Mesenchymal stem cell (in vitro differentiated cells and primary cell): ENCODE measurements at places on chromosomes 3 and 15.

DNA sequence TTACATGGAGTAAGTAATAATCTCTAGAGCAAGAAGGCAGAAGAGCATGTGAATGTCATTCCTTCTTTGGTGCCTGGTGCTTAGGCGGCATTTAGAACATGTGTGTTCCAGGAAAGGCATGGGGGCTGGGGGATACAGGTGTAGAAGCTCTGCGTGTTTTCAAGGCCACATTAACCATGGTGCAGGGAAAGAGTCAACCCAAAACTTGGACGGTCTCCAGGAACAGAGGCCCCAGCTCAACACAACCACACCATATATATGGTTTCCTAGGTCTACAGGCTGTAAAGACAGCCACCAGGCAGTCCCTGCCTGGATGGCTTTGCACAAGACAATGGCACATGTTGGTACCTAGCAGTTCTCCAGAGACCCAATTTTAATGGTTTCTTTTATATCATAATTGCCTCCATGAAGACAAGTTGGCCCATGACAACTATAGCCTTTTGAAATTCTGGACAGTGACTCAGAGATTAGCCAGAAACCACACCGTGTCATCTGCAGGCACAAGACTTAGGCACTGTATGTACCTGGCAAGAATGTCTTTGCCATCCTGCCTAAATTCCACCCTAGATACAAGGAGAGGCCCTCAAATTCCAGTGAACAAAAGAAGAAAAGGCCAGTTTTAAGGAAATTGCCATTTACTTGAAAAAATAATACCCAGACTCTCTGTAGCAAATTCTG, 25.0 kb upstream of the DGKG start:
- H3K27ac ChIP-seq: no peak overlapping the region
- H3K36me3 ChIP-seq: no peaks in the 10 kb centered on the region
- no peak for DNase-seq
- no peaks in the 10 kb centered on the region for H3K4me1 ChIP-seq
- H3K4me3 ChIP-seq: no peak overlapping the region

- H3K27me3 ChIP-seq: no peaks in the 10 kb centered on the region
- no peaks in the 10 kb centered on the region for H3K4me1 ChIP-seq
- H3K36me3 ChIP-seq: no peaks in the 10 kb centered on the region
- DNase-seq: no peak
These were observed 213.8 kb downstream of the IL5RA start for GRCh38 chr3:2896308-2896939.

DNA sequence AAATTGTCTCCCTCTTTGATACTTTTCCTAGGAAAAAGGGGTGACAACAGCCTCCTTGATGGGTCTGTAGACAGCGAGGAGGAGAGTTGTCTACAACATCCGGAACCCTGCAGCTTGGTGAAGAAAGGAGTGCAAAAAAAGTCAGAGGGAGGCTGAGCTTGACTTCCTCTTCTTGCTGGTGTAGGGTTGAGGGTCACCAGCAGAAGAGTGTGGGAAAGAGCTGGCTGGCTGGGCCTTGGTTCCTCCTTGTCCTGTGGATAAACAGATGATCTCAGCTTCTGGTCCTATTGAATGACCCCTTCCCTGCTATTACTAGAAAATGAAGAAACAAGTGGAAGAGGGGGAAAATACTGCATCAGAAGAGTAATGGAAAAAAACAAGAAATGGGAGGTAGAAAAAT, 20.4 kb downstream of the SLC7A14 start:
- no peaks in the 10 kb centered on the region for H3K27me3 ChIP-seq
- no peak overlapping the region for H3K27ac ChIP-seq
- no peak overlapping the region for H3K4me3 ChIP-seq
- DNase-seq: peak; percentile 67
- H3K36me3 ChIP-seq: no peaks in the 10 kb centered on the region

DNA sequence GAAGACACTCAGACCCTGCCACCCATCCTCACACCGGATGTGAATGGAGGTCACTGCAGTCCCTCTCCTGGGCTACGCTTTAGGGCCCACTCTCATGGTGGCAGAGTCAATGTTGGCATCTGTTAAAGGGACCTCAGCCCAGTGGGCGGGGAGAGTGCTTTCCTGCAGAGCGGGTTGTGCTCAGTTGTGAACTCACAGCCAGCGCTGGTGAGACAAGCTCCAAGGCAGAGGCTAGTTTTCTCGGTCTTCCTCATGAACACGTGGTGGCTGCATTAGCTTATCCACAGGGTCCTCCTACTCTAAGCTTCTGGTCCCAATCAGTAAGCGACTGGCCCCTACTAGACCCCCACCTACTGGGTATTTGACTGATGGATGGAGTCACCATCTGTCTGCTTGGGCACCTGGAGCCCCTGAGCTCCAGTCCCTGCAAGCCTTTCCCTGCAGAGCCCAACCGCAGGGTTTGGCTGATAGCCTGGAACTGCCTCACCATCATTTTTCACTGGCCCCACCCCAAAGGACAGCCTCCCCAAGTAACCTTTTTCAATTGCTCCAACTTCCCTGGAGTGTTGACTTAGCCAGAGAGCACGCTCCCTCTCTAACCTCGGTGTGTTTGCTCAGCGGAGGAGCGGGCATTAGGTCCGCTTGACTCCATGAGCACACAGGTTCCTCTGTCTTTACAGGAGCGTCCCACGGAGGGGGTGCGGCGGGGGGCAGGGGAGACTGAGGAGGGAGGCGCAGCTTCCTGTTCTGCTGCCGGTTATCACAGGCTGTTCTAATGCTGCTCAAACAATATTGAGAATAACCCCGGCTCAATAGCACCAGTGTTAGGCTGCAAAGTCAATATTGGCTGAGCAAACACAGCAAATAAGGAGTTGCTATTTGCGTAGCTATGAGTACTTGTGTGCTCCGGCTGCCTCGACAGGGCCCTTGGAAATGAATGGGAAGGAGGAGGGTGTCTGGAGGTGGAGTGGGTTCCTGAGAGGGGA, 141.7 kb downstream of the RPLP1 start:
- H3K27ac ChIP-seq: no peak overlapping the region
- H3K27me3 ChIP-seq: peaks cover 36% of the 10 kb centered on the region
- DNase-seq: no peak
- H3K4me1 ChIP-seq: peaks cover 5% of the 10 kb centered on the region
- no peak overlapping the region for H3K4me3 ChIP-seq
- no peaks in the 10 kb centered on the region for H3K36me3 ChIP-seq

DNA sequence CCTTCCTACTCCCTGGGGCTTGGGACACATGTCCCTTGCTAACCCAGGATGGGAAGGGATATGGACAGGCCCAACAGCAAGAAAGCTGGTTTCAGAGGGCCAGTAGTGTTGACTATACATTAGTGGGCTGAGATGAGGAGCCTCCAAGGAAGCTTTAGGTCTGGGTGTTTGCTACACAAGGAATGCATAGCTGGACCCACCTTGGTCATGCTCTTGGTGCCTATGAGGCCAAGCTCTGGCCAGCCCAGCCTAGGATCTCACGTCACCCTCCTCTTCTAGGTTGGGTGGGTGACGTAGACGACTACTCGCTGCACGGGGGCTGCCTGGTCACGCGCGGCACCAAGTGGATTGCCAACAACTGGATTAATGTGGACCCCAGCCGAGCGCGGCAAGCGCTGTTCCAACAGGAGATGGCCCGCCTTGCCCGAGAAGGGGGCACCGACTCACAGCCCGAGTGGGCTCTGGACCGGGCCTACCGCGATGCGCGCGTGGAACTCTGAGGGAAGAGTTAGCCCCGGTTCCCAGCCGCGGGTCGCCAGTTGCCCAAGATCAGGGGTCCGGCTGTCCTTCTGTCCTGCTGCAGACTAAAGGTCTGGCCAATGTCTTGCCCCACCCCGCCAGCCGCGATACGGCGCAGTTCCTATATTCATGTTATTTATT, 653 bp upstream of the WDR6 start:
- peak overlapping the region; percentile 60 for H3K4me3 ChIP-seq
- peaks cover 17% of the 10 kb centered on the region for H3K4me1 ChIP-seq
- peak; percentile 65 for DNase-seq
- H3K27me3 ChIP-seq: no peaks in the 10 kb centered on the region
- peaks cover 6% of the 10 kb centered on the region for H3K36me3 ChIP-seq

DNA sequence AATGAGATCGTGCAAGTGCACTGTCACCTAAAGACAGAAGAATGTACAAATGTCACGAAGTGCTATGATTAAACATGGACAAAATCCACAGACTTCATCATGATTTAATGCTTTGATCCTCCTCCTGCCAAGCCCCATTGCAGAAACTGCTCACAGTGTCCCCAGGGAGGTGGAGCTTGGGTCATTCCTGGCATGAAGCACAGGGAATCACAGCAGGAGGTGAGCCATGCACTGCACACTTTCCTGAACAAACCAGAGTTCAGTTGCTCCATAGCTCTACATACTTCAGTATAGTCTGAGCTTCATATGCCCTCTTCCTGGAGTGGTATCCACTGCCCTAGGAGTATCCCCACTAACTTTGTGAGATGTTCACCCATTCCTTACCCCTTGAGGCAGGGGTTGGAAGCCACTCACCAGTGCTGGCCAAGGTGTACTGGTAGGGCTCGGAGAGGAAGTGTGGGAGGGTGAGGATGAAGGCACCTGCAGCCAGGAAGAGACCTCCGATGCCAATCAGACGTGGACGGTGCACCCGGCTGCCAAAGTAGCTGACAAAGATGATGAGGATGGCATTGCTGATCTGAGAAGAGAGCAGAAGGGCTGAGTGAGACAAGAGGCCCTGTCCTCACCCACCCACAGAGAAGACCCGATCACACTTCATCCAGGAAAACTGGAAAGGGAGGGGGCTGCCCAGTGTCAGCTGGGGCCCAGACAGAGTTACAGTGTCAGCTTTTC, 56.3 kb downstream of the SLCO2A1 start:
- H3K4me1 ChIP-seq: no peaks in the 10 kb centered on the region
- no peak overlapping the region for H3K4me3 ChIP-seq
- DNase-seq: no peak
- H3K27ac ChIP-seq: no peak overlapping the region

DNA sequence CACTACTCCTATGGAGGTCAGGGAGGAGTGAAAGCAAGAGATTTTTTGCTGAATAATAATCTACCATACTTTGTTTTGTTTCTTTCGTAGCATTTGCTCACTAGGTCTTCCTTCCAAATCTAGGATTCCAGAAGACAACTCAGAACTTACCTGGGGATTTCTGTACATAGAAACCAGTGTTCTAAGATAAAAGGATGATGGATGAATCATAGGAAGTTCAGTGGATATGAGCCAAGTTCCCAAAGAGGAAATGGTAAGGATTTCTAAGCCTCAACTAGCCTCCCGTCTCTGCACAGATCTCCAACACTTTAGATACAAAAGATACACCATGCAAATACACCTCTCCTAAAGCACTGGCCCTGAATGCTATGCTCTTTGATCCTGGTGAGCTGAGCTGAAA, 283.9 kb downstream of the TAFA4 start:
- H3K36me3 ChIP-seq: no peaks in the 10 kb centered on the region
- no peak overlapping the region for H3K27ac ChIP-seq
- no peaks in the 10 kb centered on the region for H3K27me3 ChIP-seq
- DNase-seq: no peak

DNA sequence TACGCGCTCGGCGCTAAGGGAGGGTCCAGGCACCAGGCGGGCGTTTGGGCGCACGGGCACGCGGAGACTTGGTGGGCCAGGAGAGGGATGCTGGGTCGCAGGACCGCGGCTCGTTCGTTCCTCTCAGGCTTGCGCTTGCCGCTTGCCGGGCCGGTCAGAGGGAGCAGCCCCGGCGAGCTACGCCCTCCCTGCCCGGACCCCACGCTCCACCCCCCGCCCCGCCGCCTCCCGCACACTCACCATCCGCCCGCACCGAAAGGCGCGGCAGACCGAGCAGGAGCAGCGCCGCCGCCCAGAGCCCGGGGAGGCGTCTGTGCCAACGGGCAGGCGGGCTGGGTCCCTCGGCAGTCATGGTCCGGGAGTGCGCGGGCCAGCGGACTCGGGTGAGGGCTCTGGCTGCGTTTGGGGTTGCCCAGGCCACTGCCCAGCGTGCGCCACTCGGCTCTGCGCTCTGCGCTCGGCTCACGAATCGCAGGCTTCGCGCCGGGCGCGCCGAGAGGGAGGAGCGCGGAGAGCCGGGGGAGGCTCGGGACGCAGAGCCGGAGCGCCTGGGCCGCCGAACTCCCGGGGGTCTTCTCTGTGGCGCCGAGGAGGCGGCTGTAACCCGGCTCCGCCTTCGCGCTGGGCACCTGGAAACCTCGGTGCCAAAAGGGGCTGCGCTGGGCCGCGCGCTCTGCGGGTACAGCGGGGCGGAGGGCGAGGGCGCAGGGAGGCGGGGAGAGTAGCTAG, at the start of gene SUSD5:
SUSD5 (minus strand) TSS at position 365 of the 729 bp plus-strand sequence; CDS start at position 352, 13 bp downstream.
- no peak within 1 kb of the TSS for H3K27ac ChIP-seq
- H3K36me3 ChIP-seq: no peaks in the 10 kb centered on the region
- peak; percentile 46 for DNase-seq
- H3K27me3 ChIP-seq: peaks cover 64% of the 10 kb centered on the region
- H3K4me3 ChIP-seq: peak within 1 kb of the TSS; percentile 68
- peaks cover 8% of the 10 kb centered on the region for H3K4me1 ChIP-seq

DNA sequence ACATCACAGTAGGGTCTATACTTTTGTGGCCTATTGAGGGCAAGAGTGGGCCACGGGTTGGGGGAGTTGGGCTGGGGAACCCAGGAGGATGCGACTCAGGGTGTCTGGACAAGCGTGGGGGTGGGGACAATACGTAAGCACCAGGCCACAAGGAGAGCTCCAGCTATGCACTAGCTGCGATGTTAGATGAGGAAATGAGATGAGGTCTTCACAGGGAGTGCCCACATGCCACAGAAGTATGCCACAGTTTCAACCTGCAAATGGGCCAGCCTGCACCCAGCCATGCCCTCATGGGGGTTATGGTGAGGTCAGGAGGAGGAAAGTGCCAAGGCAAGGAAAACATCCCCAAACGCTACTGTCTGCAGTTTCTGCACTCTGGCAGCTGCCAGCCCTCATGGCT, 30.5 kb downstream of the CACNA2D2 start:
- H3K4me3 ChIP-seq: no peak overlapping the region
- no peaks in the 10 kb centered on the region for H3K36me3 ChIP-seq
- no peak for DNase-seq
- no peaks in the 10 kb centered on the region for H3K4me1 ChIP-seq

- H3K4me3 ChIP-seq: no peak overlapping the region
- no peaks in the 10 kb centered on the region for H3K27me3 ChIP-seq
- H3K4me1 ChIP-seq: peaks cover 19% of the 10 kb centered on the region
- H3K27ac ChIP-seq: no peak overlapping the region
These were observed 13.8 kb downstream of the THSD4 start for GRCh38 chr15:71128939-71129562.

- H3K27ac ChIP-seq: no peak overlapping the region
- no peak overlapping the region for H3K4me3 ChIP-seq
- H3K4me1 ChIP-seq: no peaks in the 10 kb centered on the region
- H3K36me3 ChIP-seq: no peaks in the 10 kb centered on the region
These were observed 2.7 kb upstream of the DMXL2 start for GRCh38 chr15:51625236-51625635.
